Suprapubic skin (tissue), 4 donors: ENCODE measurements at places on chromosomes 3 and 15. TPM values are rescaled to one million over a fixed set of nuclear protein-coding genes. Genes with fewer than 3 reads are reported as not detected.

GRCh38 chr3:25170021-25170420 is 258.0 kb upstream of the RARB start:
- H3K27ac ChIP-seq = no peak overlapping the region
- no peaks in the 10 kb centered on the region for H3K4me1 ChIP-seq
- no peak for DNase-seq
- no peaks in the 10 kb centered on the region for H3K36me3 ChIP-seq

TMIE gene
- total RNA-seq = not detected

LIPH gene
- 16.4 TPM for total RNA-seq

SLC22A13 gene
- total RNA-seq = not detected

CASR gene
- total RNA-seq = not detected

- H3K4me3 ChIP-seq = no peak overlapping the region
- no peak for DNase-seq
- H3K36me3 ChIP-seq = no peaks in the 10 kb centered on the region
- no peaks in the 10 kb centered on the region for H3K27me3 ChIP-seq
These were observed 20.5 kb downstream of the DNASE1L3 start for GRCh38 chr3:58190291-58190690.

ALS2CL gene
- total RNA-seq = 132 TPM

PCLAF gene
- total RNA-seq = 3.2 TPM

- H3K4me3 ChIP-seq = no peak overlapping the region
- no peaks in the 10 kb centered on the region for H3K4me1 ChIP-seq
- H3K36me3 ChIP-seq = no peaks in the 10 kb centered on the region
- H3K27ac ChIP-seq = no peak overlapping the region
- DNase-seq = no peak
These were observed 160.7 kb downstream of the TAFA4 start for GRCh38 chr3:68771681-68772080.

DNA sequence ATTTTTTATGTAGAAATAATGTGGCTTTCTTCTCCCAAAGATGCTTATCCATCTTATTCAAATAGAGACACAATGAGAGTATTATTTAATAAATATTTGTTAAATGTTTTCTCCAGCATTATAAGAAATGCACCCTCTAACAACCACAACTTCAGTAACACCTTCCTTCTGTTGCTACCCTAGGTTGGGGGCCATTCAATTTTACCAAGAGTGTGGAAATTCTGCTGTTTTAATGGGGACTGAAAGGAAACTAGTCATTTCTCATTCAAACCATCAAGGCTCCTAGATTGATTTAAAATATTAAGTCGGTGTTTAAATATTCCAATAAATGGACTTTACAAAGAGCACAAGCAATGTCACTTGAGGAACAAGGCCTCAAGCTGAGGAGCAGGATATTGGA is 7.6 kb downstream of the ONECUT1 start:
- DNase-seq = no peak
- H3K4me3 ChIP-seq = no peak overlapping the region
- no peak overlapping the region for H3K27ac ChIP-seq

MASP1 gene
- total RNA-seq = 1.0 TPM

SPATA12 gene
- total RNA-seq = not detected

GREM1 gene
- total RNA-seq = 1.9 TPM

DNA sequence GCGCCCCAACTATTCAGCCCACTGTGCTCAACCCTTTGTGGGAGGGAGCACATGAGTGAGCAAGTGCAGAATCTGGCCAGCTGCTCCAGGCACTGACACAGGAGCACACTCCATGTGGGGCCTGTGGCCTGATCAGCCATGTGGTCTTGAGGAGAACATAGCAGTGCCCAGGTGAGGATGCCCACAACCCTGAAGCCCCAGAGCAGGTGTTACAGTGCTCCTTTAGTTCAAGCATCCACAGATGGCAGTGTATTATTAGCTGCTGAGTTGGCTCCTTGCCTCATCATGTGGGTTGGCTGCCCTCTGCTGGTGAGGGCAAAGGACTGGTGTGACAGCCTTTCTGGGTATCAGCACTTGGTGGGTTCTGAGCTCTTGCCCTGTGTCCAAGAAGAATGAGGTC is 1588.2 kb downstream of the SI start:
- H3K27ac ChIP-seq = no peak overlapping the region
- no peak for DNase-seq
- H3K27me3 ChIP-seq = no peaks in the 10 kb centered on the region

DNA sequence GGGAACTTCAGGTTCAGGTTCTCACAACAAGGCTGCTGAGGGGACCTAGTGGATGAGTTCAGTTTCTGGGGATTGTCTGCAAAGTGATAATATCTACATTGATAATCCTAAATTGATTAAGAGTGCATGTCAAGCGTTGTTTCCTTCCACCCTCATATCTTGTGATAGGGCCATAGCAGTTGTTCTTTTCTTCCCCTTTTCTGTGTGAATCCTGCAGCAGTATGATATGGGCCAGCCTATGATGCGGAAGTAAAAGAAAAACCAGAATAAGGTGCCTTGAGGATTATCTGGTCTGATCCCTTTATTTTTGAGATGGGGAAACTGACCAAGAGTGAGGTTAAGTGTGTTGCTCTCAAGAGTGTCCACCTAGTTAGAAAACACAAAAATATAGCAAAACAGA is 86.2 kb downstream of the MITF start:
- no peaks in the 10 kb centered on the region for H3K27me3 ChIP-seq
- H3K36me3 ChIP-seq = no peaks in the 10 kb centered on the region
- H3K27ac ChIP-seq = no peak overlapping the region
- no peak for DNase-seq
- H3K4me1 ChIP-seq = peaks cover 16% of the 10 kb centered on the region

LRRC58 gene
- total RNA-seq = 25.3 TPM

DNA sequence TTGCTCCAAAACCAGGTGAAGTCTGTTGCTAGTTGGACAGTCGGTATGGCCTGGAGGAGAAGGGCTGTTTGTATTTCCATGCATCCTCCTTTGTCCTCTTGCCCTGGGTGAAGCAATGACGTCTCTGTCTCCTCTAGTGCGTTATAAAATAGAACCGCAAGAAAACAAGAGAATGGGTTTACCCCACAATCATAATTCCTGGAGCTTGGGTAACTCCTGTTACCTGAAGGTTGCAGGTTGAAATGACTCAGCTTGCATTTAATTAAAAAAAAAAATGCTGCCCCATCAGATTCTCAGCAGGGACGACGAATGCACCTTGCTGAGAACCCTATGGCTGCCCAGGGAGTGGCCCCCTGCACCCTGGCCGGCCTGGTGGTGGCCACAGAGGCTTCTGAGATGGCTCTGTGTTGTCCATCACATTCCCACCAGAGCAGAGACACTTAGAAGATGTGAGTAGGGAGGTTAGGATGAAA is 228.2 kb upstream of the BHLHE40 start:
- no peak for DNase-seq
- peaks cover 45% of the 10 kb centered on the region for H3K4me1 ChIP-seq
- peak overlapping the region; percentile 82 for H3K27ac ChIP-seq
- H3K36me3 ChIP-seq = no peaks in the 10 kb centered on the region

GOLGA8N gene
- 23.3 TPM for total RNA-seq

GRCh38 chr3:150742141-150742523 is 20.8 kb downstream of the SIAH2 start:
- peaks cover 54% of the 10 kb centered on the region for H3K4me1 ChIP-seq
- H3K27ac ChIP-seq = no peak overlapping the region
- no peak for DNase-seq
- H3K4me3 ChIP-seq = no peak overlapping the region
- H3K36me3 ChIP-seq = peaks cover 18% of the 10 kb centered on the region

HAPLN3 gene
- 8.7 TPM for total RNA-seq

SOX14 gene
- not detected for total RNA-seq

XPC gene
- 66.7 TPM for total RNA-seq

- no peak for DNase-seq
- H3K27ac ChIP-seq = no peak overlapping the region
- H3K4me3 ChIP-seq = no peak overlapping the region
- H3K36me3 ChIP-seq = no peaks in the 10 kb centered on the region
These were observed 27.0 kb downstream of the GPR156 start for GRCh38 chr3:120258009-120258408.

GRCh38 chr3:4015426-4015825 is 216.2 kb downstream of the LRRN1 start:
- no peak overlapping the region for H3K27ac ChIP-seq
- no peak for DNase-seq
- H3K27me3 ChIP-seq = no peaks in the 10 kb centered on the region
- no peaks in the 10 kb centered on the region for H3K4me1 ChIP-seq

DNA sequence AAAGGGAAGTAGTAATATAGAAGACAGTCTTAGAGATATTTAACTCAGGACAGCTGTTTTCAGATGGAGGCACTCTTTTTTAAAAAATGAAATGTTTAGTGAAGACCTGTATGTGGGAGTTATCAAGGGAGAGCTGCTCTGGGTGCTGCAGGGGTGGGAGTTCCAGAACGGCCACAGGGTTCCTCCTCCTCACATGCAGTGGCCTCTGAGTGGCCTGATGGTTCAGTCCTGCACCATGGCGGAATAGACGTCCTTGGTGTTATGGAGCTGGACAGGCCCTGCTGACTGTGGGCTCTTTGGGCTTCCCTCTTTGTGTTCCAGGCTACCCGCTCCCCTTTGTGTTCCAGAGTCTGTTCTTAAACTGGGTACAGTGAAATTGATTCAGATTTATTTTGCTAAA is 126.1 kb downstream of the CHST2 start:
- peaks cover 6% of the 10 kb centered on the region for H3K4me1 ChIP-seq
- H3K4me3 ChIP-seq = no peak overlapping the region
- no peaks in the 10 kb centered on the region for H3K36me3 ChIP-seq

DNA sequence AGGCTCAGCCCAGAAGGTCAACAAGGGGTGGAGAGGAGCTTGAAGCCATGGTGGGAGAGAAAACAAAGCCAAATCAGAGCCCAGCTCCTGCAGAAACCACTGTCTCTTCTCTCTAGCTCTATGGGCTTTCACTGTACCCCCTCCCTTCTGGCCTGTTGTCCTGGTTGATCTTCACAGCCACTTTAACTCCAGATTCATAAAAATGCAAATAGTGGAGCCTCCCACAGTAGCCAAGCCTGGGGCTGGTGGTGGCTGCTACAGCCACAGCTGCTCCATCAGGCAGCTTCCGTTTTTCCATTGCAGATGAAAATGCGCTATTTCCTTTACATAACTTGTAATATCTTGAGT is 20.7 kb upstream of the CAV3 start:
- H3K27ac ChIP-seq = no peak overlapping the region
- no peak overlapping the region for H3K4me3 ChIP-seq
- H3K4me1 ChIP-seq = peaks cover 8% of the 10 kb centered on the region
- H3K36me3 ChIP-seq = no peaks in the 10 kb centered on the region
- no peak for DNase-seq

DNA sequence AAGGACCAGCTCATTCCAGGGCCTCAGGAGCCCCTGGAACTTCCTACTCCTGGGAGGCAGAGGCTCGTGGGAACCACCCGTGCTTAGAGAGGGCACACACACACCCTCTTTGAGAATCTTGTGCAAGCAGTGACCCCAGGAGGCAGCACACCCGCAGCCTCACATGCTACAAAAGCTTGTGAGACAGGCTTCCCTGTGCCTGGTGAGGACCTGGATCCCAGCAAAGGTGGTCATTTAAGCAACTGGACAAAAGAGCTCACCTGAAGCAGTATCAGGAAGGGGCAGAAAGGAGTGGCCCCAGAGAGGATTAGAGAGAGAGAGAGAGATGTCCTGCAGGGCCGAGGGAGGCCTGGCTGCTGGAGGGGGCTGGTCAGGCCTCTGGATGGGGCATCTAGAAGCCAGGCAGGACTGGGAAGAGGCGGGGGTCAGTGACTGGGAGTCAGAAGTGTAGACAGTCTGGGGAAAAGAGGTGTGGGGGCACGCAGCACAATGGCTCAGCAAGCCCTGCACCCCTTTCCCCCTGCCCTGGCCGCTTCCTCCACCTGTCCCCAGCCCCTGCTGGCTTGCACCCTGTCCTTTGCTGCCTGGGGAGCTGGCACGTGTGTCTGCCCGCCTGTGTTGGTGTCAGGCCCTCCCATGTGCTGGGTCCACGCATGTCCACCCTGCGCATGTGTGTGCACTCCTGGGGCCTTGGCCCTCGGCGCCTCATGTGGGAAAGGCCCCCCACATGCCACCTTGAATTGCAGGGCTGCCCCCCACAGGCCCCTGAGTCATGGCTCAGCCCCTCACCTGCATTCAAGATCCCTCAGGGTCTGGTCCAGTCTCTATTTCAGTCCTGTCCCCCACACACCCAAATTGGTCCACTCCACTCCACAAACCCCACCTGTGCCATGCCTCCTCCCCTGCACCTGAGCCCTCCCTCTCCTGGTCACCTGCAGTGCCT is 36.9 kb downstream of the TSPAN3 start:
- H3K27me3 ChIP-seq = no peaks in the 10 kb centered on the region
- no peak overlapping the region for H3K27ac ChIP-seq
- no peaks in the 10 kb centered on the region for H3K36me3 ChIP-seq
- H3K4me3 ChIP-seq = no peak overlapping the region
- H3K4me1 ChIP-seq = peaks cover 27% of the 10 kb centered on the region

DNA sequence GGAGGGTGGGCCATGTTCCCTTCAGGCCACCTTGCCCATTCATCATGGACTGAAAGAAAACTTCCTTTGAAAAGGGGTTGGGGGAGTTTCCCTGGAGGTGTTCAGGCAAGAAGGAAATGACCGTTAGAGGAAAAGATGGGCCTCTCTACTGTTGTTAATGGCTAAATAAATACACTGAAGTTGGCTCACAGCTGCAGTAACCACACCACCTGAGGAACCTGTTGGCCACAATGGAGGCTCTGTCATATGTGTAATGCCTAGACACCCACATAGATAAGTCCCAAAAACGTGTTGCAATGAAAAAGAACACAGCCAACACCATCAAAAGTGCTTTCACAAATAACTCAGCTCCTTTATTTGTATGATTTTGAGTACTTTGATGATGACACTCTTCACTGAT is 38.2 kb upstream of the FAM3D start:
- H3K27ac ChIP-seq = no peak overlapping the region
- no peaks in the 10 kb centered on the region for H3K36me3 ChIP-seq
- no peak overlapping the region for H3K4me3 ChIP-seq
- no peak for DNase-seq
- H3K27me3 ChIP-seq = no peaks in the 10 kb centered on the region

GRCh38 chr15:66038387-66039116 is 169.3 kb downstream of the RAB11A start:
- H3K36me3 ChIP-seq = no peaks in the 10 kb centered on the region
- H3K4me1 ChIP-seq = peaks cover 10% of the 10 kb centered on the region
- H3K27ac ChIP-seq = no peak overlapping the region
